Stimulated activated CD8-positive, alpha-beta memory T cell treated with anti-CD3 and anti-CD28 coated beads, Interleukin-2, amount 100 ng/mL, for 1 hour (primary cell): ENCODE measurements at places on chromosomes 6 and 20.

DNA sequence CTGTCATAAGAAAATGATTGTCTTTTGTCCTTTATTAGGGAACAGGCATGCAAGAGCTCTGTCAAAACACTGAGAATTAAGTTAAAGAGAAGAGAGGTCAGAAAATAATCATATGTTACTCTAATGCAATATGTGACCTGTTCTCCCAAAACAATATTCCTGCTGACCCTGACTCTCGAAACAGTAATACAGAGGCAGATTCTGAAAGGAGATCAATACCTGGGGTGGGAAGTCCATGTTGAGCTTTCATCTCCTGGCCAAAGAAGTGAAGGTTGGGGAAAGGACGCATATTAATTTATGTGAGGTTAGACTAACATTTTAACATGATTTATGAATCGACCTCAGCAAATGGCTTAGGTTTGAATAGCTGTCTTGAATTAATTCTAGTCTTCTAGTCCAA lies 243.0 kb downstream of the PTPRK start:
- DNase-seq, result no peak

DNA sequence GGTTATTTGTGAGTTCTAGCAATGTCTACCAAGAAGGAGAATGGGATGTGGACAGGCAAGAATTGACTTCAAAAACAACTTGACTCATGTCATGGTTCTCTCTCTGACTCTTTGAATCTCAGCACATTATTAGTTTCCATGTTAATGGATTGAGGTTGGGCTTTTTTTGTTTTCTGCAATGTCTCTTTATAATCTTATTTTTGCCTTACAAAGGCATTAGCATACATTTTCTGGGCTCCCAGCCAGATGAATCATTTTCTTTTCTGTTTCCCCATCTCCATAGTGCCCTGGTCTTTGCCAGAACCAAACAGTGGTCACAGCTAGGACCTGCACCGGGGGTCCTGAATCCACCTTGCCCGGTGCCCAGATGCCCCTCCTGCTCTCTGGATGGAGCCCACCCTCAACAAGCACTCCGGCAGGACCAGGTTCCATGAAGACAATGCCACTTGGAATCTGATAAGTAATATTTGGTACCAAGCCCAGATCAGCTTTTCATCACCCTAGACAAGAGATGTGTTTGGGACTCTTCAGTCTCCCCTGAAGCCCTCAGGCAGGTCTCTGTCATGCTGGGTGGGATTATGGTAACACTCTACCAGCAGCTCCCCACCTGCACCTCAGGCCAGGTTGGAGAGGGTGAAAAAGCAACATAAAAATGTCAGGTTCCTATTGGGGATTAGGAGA lies 266.7 kb upstream of the SULF2 start:
- no peak for DNase-seq

DNA sequence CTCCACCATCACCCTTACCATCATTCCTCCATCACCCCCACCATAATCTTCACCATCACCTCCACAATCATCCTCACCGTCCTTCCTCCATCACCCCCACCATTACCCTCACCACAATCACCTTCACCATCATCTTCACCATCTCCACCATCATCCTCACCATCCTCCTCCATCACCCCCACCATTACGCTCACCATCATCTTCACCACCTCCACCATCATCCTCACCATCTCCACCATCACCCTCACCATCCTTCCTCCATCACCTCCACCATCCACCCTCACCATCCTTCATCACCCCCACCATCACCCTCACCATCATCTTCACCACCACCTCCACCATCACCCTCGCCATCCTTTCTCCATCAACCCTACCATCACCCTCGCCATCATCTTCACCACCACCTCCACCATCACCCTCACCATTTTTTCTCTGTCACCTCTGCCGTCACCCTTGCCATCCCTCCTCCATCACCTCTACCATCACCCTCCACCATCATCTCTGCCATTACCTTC lies 33.1 kb upstream of the MPC1 start:
- no peak for DNase-seq

DNA sequence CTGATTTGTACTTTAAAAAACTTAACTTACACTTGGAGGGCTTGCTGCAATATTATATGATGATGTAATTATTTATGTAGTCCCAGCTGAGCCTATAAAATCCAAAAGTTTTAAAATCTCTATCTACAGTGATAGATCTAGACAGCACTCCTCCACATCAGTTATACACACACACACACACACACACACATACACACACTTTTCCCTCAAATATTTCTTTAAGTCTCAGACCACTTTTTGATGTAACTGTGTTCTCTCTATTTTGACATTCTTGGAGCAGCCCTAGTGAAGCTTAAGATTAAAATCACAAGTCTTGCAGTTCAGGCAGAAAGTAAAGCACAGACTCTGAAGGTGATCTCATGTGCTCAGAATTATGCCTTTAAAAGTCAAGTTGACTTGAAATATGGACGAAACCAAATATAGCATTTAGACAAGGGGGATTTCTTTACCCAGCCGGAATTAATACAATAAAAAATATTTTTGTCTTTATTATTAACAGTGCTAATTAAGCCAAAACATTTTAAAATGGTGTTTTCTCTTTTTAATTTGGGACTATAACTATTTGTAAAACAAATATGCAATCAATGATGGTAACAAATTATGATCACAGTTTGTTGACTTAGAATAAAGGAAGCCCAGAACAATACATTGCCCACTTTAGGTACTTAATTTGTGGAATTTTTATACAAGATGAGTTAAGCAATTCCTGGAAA lies 63.5 kb upstream of the TMEM30A start:
- no peak for DNase-seq

DNA sequence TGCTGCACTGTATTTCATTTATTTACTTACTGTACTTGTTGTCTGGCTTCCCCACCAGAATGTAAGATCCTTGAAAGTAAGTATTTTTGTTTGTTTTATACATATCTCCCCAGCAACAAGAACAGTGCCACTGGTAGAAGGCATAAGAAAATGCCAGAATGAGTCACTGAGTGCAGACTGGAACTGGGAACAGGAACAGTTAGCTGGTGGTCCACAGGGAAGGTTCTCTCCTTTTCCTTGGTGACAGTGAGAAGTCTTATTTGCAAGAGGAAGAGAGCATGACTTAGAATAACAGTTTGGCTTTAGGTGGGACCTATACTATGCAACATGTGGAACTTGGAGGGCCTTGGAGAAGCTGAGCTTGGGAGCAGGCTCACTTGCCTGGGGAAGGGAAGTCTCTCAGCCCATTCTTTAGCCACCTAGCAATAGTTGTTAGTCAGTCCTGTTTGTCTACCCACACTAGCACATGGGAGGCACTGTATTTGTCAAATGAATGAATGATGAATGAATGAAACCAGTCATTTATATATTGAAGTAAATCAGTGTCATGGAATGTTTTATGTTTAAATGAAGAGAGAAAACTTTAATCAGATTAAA lies 203.5 kb downstream of the KCNQ5 start:
- no peak for DNase-seq

GRCh38 chr6:4448841-4449240 lies 313.5 kb upstream of the ECI2 start:
- no peak for DNase-seq

DNA sequence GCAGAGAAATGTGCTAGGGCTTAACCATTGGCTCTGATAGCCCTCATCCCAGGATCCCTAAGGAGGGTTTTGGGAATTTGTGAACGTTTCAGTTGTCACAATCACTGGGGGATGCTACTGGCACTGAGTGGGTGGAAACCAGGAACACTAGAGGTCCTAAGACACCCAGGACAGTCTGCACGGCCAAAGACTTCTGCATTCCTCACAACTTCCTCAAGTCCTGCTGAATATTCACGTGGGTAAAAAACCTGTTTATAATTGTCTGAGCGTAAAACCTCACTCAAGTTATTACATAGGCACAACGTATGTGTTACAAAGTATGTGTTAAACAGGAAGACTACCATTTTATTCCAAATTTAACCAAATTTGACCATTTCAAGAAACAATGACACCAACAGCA lies 52.4 kb downstream of the GMDS start:
- DNase-seq, result no peak

DNA sequence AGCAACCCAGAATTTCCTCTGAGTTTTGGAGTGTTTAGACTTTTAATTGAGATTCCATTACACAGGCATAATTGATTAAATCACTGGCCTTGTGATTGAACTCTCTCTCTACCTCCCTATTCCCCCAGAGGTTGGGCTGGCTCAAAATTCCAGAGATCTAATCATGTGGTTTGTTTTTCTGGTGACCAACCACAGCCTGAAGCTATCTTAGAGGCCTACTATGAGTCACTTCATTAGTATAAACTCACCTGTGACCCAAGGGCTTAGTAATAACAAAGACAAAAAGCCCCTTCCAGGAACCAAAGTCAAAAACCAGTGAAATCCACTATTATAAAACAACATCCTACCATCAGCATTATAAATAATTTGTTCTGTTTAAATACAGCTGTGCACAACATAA lies 992.5 kb upstream of the CITED2 start:
- DNase-seq, result no peak

DNA sequence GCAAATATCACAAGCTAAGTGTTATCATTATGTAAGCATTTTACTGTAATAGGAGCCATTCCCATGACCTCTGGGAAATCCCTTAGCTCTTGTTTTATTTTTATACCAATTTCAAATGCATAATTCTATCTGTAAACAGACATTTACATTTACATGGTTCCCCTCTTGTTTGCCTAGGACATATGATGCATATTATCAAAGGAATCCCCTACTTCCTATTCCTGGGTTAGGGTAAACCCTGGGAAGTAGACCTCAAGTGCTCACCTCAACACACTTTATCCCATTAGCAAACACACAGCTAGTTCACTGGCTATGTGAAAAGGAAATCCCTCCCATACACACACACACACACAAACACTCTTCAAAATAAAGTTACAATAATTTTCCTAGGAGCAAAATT lies 27.1 kb downstream of the PDE10A start:
- DNase-seq, result no peak

GRCh38 chr6:27478141-27478705 lies 5.3 kb upstream of the ZNF184 start:
- no peak for DNase-seq

DNA sequence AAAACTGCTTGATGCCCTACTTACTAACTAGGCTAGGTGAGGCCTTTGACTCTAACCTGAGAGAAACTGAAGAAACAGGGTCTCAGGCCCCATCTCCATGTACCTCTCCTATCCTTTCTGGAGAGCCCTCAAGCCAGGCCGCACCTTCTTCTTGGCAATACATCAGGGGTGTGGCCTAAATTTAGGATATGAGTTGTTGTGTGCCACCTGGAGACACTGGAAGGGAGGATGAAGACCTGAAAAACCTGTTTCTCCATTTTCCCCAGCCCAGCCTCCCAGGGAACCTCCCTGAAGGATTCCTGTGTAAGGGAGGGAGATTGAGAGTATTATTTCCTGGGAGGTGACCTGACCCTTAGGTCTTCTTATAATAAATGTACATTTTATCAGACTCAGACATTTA lies 3.1 kb downstream of the LY6G6D start:
- DNase-seq, result no peak

- DNase-seq, result peak; percentile 59
Measured at GRCh38 chr6:105402939-105403935, at the start of gene PREP. Gene PREP (minus strand): TSS chr6:105403082. CDS start chr6:105402891, 191 bp downstream.

DNA sequence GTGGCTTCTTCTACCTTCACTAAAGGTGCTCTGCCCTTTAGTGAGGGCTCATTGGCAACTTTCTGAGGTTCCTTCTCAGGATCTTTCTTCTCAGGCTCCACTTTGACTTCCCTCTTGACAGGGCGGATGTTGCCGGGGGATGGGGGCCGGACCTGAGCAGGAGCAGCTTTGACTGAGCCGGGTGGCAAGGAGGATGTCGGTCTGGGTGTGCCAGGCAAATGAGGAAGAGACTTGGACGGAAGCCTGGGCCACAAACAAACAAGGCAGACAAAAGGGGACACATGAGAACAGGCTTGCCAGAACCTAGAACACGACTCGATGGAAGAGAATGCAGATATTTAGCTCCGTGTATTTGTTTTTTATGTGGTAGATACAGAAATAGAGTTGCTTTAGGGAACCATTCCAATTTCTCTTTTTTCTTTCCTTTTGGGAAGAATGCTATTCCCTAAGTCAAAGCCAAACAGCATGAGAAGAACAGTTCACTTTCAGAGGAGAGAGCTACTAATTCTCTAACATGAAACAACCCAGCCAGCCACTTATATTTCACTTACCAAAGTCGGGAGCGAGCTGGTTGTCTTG lies 76.2 kb upstream of the BCLAF1 start:
- DNase-seq, result no peak

DNA sequence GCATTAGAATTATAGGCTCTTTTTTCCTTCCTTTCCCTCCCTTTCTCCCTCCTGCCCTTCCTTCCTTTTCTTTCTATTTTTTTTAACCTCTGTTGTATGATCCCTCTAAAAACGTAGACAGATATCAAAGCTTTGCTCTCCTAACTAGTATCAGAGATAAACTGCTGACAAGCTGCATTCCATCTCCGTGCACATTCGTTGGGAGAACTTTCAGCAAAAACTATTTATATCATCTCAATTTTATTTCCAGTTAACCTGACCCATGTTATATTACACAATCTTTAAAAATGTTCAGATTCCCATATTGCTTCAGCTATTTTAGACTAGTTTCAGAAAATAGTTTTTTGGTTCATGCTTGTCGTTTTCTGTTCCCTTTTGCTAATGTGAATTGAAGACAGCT lies 47.3 kb downstream of the RNF217 start:
- no peak for DNase-seq

DNA sequence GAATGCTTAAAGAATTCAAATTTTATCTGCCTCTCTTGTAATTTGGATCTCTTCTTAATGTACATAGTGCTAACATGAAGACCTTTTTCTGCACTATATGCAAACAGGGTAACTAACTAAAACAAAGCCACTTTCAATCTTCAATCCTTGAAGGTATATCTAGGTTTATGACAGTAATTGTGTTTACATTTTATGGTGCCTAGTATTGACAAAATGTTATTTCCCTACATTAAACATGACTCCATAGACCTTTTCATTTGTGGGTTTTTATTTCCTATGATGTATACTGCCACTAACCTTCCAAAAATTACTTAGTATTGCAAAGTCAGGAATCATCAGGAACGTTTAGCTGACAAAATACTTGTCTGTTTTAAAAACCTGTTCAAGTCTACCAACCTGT lies 95.9 kb downstream of the B3GAT2 start:
- no peak for DNase-seq

DNA sequence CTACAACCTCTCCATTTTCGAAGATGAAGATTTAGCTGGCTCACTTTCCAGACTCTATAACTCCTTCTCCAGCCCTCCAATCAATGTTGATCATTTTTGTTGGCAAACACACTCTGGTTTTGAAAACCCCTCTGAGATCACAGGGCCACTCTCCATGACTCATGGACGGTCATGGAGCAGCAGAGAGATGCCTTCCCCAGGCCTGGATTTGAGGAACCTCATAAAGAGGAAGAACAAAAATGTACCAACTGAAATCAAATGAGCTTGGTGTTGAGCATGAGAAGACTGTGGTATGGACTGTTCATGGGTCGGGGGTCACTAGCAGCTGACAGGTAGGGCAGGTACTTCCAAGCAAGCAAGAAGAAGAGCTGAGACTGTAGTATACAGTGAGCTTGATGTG lies 112.8 kb upstream of the INSM1 start:
- DNase-seq, result no peak

DNA sequence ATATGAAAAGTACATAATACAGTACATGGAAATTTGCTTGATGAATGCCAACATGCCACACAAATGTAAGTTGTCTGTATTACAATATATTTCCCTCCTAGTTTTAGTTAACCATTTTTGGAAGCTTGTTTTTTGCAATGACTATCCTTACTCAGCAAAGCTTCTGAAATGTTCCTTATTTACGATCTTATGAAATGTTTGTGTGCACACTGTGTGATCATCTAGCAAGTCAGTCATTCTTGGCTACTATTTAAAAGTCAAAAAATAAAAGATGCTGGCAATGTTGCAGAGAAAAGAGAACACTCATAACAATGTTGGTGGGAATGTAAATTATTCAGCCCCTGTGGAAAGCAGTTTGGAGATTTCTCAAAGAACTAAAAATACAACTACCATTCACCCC lies 33.8 kb downstream of the SUMO4 start:
- no peak for DNase-seq
